ENCODE measurements at places on chromosomes 2 and 18.

DNA sequence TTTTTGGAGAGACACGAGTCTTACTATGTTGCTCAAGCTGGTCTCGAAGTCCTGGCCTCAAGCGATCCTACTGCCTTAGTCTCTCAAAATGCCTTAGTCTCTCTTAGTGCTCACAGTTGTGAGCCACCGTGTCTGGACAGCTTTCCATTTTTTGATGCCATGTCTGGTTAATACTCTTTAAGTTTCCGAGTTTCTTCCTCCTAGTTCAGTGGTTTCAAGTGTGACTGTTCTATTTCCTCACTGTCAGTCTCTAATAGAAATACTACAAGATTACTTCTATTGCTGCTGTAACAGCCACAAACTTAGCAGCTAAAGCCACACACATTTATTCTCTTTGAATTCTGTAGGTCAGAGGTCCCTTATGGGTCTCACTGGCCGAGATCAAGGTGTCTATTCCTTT is 125.1 kb upstream of the MGAT5 start:
- no peak for DNase-seq

DNA sequence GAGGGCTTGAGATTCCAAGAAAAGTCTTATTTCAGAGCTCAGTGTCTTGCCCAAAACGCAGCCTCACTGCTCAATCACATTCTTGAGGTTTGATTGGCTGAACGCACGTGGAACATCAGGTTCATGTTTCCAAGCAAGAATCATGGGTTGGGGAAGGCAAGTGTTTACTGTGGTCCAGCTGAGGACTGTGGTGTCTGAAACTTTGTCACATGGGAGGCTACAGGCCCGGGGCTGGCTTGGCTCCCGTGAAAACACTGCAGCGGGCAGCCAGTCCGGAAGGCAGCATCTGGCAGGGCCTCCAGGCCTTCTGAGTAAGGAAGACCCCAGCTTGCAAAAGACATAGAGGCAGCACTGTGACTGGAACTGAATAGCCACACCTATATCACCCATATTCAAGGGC is 84.7 kb downstream of the POLR1A start:
- no peak for DNase-seq

DNA sequence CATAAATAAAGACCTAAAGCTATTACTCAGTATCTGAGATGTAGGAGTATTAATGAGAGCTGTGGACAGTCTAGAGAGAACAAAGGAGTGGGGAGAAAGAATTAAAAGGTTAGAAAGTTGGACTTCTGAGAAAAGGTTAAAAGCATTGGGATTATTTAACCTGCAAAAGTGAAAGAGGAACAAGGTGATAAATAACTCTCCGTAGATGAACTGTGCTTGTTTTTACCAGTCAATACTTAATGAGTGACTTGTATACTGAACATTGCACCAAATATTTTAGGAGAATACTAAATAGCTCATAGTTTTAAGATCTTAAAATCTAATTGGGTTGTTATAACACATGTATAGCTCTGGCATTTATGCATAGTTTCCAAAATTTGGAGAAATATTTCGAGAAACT is 137.5 kb downstream of the GPD2 start:
- DNase-seq, result no peak

GRCh38 chr2:26157580-26157979 is 15.3 kb upstream of the GAREM2 start:
- DNase-seq, result no peak

DNA sequence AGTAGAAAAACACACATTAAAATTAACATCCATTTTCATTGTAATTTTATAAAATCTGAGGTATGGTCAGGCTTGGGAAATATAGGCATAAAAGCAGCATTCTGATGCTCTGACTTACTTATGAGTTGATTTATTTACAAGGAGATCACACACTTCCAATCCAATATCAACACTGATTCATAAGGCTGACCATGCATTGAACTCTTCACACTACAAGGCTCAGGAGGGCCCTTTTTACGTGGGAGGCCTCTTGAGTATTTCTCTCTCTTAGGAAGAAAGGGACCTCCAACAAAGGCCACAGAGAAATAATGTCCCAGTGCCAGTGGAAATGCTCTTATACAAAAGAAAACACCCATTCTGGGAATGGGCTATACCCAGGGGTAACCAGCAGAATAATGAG is 222.8 kb downstream of the NAPG start:
- no peak for DNase-seq

- DNase-seq, result no peak
Measured at GRCh38 chr2:148680462-148680861, 35.9 kb downstream of the EPC2 start.

DNA sequence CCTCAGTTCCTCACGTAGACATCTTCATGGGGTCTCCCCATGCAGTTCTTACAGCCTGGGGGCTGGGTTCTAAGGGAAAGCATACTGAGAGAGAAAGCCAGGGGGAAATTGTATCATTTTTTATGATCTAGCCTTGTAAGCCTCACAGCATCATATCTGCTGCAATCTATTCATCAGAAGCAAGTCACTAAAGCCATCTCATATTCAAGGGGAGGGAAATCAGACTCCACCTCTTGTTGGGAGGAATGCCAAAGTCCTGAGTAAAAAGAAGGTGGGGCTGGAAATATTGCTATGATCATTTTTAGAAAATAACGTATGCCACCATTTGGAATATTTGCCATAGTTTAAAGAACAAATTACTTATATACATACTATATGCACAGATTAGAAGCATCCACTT is 304.6 kb downstream of the TXNL1 start:
- no peak for DNase-seq

Measured in stimulated activated CD4-positive, alpha-beta T cell treated with anti-CD3 and anti-CD28 coated beads, Interleukin-2, amount 100 ng/mL, for 24 hours (primary cell).